ENCODE measurements at places on chromosomes 7 and 10. TPM values are rescaled to one million over a fixed set of nuclear protein-coding genes. Genes with fewer than 3 reads are reported as not detected.

UPK3B gene
- 2.1 TPM for total RNA-seq

C10orf67 gene
- total RNA-seq: not detected

ITPRID1 gene
- total RNA-seq: 1.2 TPM

GRCh38 chr10:122636953-122637352, 62.7 kb downstream of the C10orf120 start:
- H3K27me3 ChIP-seq: no peaks in the 10 kb centered on the region
- DNase-seq: no peak
- H3K4me3 ChIP-seq: no peak overlapping the region
- no peaks in the 10 kb centered on the region for H3K36me3 ChIP-seq
- no peaks in the 10 kb centered on the region for H3K4me1 ChIP-seq

- DNase-seq: no peak
- no peaks in the 10 kb centered on the region for H3K27me3 ChIP-seq
- no peaks in the 10 kb centered on the region for H3K36me3 ChIP-seq
- H3K4me3 ChIP-seq: no peak overlapping the region
These were observed 186.6 kb downstream of the DPY19L1 start for GRCh38 chr7:34850681-34851080.

GRCh38 chr7:32659853-32660252, 164.6 kb downstream of the AVL9 start:
- H3K27ac ChIP-seq: no peak overlapping the region
- no peak overlapping the region for H3K4me3 ChIP-seq

SGCE gene
- total RNA-seq: 30.5 TPM

DNA sequence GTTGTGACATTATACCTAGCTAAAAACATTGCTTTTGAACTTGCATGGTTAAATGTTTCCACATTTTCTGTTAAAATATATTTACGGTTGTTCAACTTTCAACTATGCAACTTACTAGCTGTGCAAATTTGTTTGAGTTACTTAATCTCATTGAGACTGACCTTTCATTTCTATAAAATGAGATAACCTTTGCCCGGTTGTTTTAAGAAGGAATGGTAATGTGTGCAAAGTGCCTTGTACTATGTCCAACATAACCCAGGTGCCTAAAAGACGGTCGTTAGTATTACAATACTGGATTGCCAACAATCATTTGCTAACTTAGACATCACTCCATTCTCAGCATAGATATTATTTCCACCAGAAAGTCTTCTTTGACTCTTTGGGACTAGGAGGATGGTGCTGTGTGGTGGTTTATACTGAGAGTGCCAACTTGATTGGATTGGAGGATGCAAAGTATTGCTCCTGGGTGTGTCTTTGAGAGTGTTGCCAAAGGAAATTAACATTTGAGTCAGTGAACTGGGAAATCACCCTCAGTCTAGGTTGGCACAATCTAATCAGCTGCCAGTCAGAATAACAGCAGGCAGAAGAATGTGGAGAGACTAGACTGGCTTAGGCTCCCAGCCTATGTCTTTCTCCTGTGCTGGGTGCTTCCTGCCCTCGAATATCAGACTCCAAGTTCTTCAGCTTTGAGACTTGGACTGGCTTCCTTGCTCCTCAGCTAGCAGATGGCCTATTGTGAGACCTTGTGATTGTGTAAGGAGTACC, 85.2 kb upstream of the PDSS1 start:
- no peaks in the 10 kb centered on the region for H3K27me3 ChIP-seq
- no peak for DNase-seq
- no peaks in the 10 kb centered on the region for H3K36me3 ChIP-seq
- H3K4me1 ChIP-seq: no peaks in the 10 kb centered on the region
- H3K4me3 ChIP-seq: no peak overlapping the region

ZSWIM8 gene
- 41.0 TPM for total RNA-seq

DNA sequence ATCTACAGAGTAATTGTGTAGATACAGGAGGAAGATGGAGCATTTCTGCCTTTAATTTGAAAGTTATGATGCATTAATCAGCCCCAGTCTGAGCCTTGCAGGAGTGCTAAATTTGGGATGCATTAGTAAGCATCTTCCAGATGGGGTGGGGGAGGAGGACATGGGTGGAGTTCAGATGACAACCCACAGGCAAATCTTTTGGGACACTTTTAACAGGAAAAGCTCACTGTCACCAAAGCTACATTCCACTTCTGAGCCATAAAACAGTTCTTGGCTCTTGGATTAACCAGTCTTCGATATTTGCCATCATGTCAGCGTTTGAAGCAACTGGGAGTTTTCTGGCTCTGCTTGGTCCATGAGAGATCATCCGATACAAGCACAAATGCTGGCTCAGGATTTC, 121.1 kb downstream of the CXCL12 start:
- H3K27ac ChIP-seq: no peak overlapping the region
- no peak for DNase-seq
- no peaks in the 10 kb centered on the region for H3K4me1 ChIP-seq
- H3K27me3 ChIP-seq: no peaks in the 10 kb centered on the region

TYW1B gene
- 5.1 TPM for total RNA-seq

AGAP9 gene
- total RNA-seq: 7.6 TPM

KIAA1217 gene
- total RNA-seq: 17.2 TPM

ACTL6B gene
- 0.33 TPM for total RNA-seq

- H3K36me3 ChIP-seq: no peaks in the 10 kb centered on the region
- DNase-seq: no peak
- no peaks in the 10 kb centered on the region for H3K27me3 ChIP-seq
- no peak overlapping the region for H3K4me3 ChIP-seq
These were observed 9.9 kb downstream of the KCNH2 start for GRCh38 chr7:150968056-150968733.

GRCh38 chr7:18429547-18429946, 66.0 kb upstream of the HDAC9 start:
- no peaks in the 10 kb centered on the region for H3K36me3 ChIP-seq
- no peaks in the 10 kb centered on the region for H3K4me1 ChIP-seq
- no peaks in the 10 kb centered on the region for H3K27me3 ChIP-seq
- no peak overlapping the region for H3K27ac ChIP-seq
- H3K4me3 ChIP-seq: no peak overlapping the region
- no peak for DNase-seq

- no peaks in the 10 kb centered on the region for H3K27me3 ChIP-seq
- H3K4me1 ChIP-seq: peaks cover 3% of the 10 kb centered on the region
- H3K36me3 ChIP-seq: no peaks in the 10 kb centered on the region
- no peak overlapping the region for H3K4me3 ChIP-seq
- no peak for DNase-seq
- H3K27ac ChIP-seq: no peak overlapping the region
These were observed 230.1 kb downstream of the WDR11 start for GRCh38 chr10:121081306-121081705.

DNA sequence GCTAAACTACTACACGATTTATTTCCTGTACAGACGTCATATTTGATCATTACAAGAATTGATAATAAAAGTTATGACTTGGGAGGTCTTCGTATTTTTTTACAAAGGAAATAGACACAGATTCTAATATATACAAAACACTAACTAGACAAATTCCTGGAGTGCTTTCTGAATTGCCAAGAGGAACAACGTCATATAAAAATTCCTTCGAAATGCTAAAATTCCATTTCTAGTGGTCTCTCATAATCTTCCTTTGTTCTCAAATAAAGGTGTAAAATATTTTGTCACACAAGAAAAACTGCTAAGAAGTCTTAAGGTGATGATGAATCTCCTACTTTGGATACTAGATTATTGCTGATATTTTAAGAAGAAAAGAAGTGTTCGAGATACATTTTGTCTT, 85.4 kb downstream of the CDK6 start:
- H3K4me3 ChIP-seq: no peak overlapping the region
- H3K27me3 ChIP-seq: no peaks in the 10 kb centered on the region
- no peaks in the 10 kb centered on the region for H3K36me3 ChIP-seq
- peaks cover 6% of the 10 kb centered on the region for H3K4me1 ChIP-seq
- DNase-seq: no peak

DNA sequence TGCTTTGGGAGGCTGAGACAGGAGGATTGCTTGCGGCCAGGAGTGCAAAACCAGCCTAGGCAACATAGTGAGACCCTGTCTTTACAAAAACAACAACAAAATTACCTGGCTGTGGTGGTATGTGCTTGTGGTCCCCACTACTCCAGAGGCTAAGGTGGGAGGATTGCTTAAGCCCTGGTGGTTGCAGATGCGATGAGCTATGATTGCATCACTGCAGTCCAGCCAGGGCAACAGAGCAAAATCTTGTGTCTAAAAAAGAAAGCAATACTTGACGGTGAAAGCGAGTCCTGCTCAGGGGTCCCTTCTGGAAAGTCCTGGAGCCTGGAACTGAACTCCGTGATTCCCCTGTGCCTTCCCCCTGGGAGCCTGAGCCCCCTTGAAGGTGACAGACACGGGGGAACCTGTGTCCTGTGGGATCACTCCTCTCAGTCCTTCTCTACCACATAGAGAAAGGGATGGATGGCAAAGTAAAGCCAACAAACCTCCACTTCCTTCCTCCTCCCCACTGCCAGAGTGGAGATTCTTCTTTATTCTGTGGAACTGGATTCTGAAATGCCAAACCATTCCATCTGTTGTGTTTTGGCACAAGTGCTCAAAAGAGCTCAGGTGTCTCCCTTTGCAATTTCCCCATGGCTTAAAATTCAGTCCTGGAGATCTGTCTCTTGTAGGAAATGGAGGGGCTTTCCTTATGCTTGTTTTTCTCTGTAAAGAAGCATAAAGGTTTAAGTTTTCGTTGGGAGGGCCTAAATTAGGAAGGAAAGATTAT, 50.6 kb downstream of the KIAA1217 start:
- H3K4me1 ChIP-seq: peaks cover 7% of the 10 kb centered on the region
- no peak for DNase-seq
- no peak overlapping the region for H3K4me3 ChIP-seq
- H3K27ac ChIP-seq: no peak overlapping the region
- H3K27me3 ChIP-seq: no peaks in the 10 kb centered on the region

- H3K36me3 ChIP-seq: no peaks in the 10 kb centered on the region
- H3K27ac ChIP-seq: no peak overlapping the region
- H3K27me3 ChIP-seq: no peaks in the 10 kb centered on the region
- no peak overlapping the region for H3K4me3 ChIP-seq
- no peaks in the 10 kb centered on the region for H3K4me1 ChIP-seq
These were observed 2.9 kb downstream of the INPP5A start for GRCh38 chr10:132540456-132540855.

GRCh38 chr10:819326-819725, 112.2 kb downstream of the LARP4B start:
- H3K27me3 ChIP-seq: no peaks in the 10 kb centered on the region
- no peak overlapping the region for H3K27ac ChIP-seq
- H3K4me3 ChIP-seq: no peak overlapping the region
- peaks cover 47% of the 10 kb centered on the region for H3K36me3 ChIP-seq
- DNase-seq: no peak
- no peaks in the 10 kb centered on the region for H3K4me1 ChIP-seq

DNA sequence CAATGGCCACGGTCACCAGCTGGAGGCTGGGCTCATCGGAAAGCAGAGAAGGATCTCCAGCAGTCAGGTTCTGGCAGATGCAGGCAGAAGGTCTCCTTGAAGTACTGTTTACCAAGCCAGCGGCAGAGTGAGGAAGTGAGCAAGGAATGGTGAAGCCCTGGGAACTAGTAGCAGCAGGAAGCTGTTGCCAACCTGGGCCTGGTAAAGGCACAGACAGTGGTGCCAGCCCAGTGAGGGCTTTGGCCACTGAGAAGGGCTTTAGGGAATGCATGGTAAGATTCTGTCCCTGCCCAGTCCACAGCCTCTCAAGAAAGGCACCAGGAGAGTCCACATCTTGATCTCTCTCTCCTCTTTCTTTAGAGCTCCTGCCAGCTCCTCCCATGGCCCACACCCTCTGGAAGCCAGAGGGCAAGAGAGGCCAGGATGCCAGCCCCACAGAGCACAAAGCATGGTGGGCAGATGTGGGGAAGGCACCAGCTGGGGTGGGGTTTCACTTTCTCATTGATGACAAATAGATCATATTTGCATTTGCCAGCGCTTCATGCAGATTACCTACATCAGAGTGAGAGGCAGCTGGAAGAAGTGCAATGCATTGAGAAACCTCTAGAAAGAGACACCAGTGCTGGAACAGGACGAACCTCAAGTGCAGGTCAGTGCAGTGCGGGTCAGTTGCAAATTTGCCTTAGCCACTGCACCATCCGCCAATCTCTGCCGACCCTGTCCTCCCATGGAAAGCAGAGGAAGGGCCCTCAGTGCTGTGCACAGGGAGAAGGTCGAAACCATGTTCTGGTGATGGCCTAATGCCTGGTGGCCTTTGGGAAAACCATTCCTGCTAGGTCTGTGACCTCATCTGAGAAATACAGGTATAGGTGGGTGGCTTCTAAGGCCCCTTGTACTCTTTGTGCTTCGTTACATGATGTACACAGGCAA, 667.8 kb upstream of the MKI67 start:
- no peaks in the 10 kb centered on the region for H3K4me1 ChIP-seq
- DNase-seq: no peak
- H3K4me3 ChIP-seq: no peak overlapping the region
- H3K27ac ChIP-seq: no peak overlapping the region
- H3K27me3 ChIP-seq: no peaks in the 10 kb centered on the region

DNA sequence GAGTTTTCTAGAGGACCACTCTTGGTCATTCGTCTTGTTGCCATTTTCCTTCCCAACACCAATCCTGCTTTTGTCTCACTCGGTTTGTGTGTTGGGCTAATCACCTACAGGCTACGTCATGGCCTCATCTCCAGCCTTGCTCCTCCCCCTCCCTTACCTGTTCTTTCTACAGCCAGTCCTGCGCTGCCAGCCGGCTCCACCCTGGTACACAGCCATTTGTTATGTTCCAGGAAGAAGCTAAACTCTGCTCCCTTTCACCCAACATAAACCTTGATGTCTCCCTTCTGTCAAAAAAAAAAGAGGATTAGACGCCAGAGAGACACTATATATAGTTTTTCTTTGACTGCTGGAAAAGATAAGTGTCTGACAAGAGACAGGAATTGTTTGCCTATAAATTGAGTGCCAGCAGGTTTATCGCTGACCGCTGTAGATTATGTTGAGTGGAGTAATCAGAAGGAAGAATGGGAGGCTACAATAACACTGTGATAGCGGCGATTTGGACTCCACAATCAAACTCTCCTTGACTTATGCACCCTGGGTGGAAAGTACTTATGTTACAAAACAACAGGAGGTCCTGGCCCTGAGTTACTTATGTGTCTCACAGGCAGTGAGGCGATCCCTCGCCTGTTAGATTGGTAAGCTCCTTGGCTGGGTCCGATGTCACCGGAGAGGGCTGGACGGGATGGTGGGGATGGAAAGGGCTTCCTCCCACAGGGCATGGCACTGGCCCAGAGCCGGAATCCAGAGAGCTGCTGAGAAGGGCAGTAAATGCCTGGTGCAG, 171.3 kb upstream of the BMPER start:
- H3K4me1 ChIP-seq: 0 out of 2 replicates have a peak, but pooled peaks cover 2% of the 10 kb centered on the region
- no peaks in the 10 kb centered on the region for H3K36me3 ChIP-seq
- no peak overlapping the region for H3K4me3 ChIP-seq
- no peaks in the 10 kb centered on the region for H3K27me3 ChIP-seq
